ENCODE measurements at places on chromosomes 4 and X.

DNA sequence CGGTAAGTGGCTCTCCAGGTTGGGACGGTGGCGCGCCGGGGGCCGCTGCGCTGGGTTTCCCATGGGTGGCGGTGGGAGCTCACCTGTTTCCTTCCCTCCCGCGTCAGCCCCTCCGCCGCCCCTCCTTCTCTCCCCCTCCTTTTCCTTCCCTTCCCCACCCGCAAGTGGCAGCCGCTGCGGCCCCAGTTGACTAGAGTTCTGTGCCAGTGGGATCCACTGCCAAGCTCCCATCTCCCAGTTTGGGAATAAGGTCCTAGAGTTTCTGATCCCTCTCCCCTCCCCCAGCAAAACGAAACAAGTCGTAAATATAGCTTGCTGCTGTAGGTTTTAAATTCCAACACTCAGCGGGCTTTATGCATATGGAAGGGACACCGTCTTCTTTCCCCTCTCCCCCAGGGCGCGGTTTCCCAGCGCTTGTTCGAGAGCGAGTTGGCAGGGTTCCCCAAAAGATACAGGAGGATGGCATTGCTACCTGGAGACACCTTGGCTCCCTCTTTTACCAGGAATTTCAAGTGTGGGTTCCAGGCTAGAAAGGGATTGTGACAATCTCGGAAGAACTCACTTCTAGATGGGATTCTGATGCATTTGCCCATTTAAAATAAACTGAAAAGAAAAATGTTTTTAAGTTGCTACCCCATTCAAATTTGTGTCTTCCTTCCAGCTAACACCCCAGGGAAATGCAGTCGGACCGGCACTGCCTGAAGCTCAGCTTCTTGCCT lies 1.2 kb downstream of the TLL1 start:
- DNase-seq = no peak

DNA sequence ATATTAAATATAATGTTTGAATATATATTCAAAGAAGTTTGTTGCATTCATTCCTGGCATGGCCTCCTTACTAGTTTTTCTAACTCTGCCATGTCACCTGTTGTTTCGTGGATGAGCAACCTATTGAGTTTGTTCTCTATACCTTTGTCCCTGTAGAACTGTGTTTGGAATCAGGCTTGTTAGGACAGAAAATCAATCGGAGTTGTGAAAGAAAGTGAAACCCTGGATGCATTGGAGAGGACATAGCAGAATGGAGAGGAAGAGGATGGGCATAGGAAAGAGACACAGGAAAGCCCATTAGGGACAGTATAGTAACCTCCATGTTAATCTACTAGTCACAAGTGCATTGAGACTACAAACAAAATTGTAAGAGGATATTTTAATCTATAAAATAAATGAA lies 31.2 kb downstream of the ANK2 start:
- no peak for DNase-seq

GRCh38 chr4:186808630-186809018 lies 85.0 kb upstream of the FAT1 start:
- DNase-seq = no peak

DNA sequence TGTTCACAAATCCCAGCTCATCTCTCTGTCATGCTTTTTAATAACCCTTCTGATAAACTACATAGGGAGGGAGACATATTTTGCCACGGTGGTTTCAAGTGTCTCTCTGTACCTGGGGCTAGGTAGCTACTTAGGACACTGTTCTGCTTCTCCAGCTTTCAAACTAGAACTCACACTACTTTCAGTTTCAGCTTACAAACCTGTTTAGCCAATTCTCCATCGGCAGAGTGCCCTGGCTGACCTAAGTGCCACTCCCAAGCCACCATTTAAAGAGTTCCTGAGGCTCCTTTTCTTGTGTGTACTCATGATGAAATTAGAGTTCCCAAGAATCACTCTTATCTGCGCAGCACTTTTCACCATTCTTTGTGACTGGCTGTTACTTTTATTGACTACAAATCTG lies 899.2 kb downstream of the FAT4 start:
- no peak for DNase-seq

DNA sequence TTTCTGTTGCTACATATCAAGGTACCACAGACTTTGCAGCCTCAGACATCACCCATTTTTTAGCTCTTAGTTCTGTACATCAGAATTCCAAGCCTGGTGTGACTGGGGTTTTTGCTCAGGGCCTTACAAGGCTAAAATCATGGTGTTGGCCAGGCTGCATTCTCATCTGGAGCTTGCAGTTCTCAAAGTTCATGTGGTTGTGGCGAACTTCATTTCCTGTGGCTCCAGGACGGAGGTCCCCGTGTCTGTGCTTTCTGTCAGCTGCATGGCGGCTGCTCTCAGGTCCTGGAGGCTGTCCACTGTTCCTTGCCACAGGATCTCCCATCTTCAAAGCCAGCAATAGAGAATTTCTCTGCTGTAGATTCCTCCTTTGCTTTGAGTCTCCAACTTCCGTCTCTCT lies 157.4 kb downstream of the STIM2 start:
- no peak for DNase-seq

- no peak for DNase-seq
These were observed 1537.8 kb upstream of the PABPC4L start for GRCh38 chr4:135739354-135739753.

GRCh38 chr4:6373541-6374410 lies 98.6 kb downstream of the PPP2R2C start:
- DNase-seq = no peak

- DNase-seq = no peak
These were observed 134.4 kb upstream of the JADE1 start for GRCh38 chr4:128675083-128675482.

DNA sequence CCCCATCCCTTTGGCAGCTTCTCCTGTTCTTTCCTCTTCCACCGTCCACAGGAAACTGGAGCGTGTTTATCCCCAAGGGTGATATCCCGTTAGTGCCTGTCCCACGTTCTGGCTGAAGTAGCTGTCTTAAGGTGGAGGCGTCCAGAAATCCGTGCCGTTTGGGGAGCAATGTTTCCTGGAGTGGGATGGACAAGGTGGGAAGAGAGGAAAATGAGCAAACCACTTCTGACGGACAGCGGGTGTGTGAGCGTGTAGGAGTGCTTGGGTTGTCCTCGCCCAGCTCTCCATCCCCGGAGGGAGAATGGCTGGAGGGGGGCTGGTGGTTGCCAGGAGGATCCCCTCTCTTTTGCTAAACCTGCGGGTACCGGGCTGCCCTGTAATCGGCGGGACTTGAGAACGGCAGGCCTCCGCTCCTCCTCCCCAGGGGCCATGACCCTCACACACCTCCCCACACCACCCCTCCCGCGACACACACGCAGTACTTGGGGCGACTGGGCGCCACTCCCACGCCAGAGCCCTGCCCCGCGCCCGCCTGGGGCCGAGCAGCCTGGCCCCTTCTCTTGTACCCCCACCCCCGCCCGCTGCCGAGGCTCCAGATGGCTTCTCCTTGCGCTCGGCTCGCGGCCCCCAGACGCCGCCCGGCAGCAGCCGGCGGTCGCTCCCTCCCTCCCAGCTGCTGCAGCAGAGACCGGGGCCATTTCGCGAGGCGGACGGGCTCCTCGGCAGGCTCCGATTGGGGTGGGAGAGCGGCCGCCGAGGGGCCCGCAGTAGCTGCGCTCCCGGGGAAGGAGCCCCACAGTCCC lies 13.9 kb upstream of the PRDM8 start:
- DNase-seq = peak; percentile 35

GRCh38 chr4:150962245-150962644 lies 52.8 kb downstream of the LRBA start:
- DNase-seq = no peak

GRCh38 chrX:147875866-147876596 lies 35.7 kb upstream of the FMR1 start:
- DNase-seq = no peak

GRCh38 chrX:53357799-53358530 lies 64.5 kb downstream of the SMC1A start:
- no peak for DNase-seq

DNA sequence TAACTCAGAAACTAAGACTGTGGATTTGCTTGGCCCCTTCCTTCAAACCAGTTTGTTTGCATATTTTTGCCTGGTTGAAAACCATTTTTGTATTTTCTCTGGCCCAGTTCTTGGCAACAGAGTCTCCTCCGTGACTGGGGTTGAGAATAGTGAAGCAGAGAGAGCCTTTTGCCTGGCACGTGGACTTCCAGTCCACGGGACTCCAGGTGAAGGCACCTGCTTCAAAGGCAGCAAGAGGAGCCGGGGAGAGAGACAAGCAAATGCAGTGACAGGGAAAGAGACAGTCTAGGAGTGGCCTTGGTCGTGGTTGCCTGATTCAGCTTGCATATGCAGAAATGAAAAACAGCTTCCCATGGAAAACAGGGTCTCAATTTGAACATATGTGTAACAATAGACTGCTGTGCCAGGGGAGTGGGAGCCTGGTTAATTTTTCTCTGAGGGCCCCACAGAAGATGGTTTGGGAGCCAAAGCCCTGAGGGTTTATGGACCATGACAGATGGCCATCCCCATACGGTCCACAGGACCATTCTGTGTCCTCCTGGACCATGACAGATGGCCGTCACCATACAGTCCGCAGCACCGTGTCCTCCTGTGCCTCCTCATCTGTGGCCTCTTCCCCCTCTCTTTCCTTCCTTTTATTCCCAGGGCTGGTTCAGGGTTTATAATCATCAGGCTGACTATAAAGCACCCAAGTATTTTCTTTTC lies 272.2 kb upstream of the RASGEF1B start:
- no peak for DNase-seq

DNA sequence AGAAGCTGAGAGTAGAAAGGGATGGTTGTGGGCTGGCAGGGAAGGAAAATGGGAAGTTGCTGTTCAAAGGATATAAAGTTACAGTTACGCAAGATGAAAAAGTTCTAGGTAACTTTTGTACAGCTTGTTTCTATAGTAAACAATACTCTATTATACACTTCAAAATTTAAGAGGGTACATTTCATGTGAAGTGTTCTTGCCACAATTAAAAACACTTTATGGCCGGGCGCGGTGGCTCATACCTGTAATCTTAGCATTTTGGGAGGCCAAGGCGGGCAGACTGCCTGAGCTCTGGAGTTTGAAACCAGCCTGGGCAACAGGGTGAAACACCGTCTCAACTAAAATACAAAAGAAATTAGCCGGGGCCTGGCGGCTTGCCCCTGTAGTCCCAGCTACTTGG lies 623.6 kb downstream of the STIM2 start:
- no peak for DNase-seq

GRCh38 chrX:103817502-103817901 lies 14.6 kb downstream of the RAB9B start:
- no peak for DNase-seq

GRCh38 chr4:151468715-151469696 lies 60.0 kb downstream of the FHIP1A start:
- DNase-seq = no peak

GRCh38 chr4:27245216-27245615 lies 384.6 kb downstream of the STIM2 start:
- no peak for DNase-seq

DNA sequence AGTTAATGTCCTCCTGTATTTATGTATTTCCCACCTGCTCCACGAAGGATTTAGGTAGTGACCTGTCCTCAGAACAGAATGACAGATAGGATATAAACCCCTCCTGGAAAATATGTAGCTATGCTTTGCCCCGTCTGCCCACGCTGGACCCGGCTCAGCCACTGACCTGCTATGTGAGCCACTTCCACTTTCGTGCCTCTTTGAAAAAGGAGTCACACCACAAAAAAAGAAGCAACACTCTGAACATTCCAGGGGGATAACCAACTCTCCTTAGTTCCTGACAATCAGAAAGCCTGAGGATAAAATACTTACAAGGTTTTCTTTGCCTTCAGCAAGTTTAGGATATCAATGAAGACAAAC lies 11.1 kb downstream of the ACSL1 start:
- no peak for DNase-seq

GRCh38 chr4:13174001-13174400 lies 310.1 kb downstream of the RAB28 start:
- DNase-seq = no peak

DNA sequence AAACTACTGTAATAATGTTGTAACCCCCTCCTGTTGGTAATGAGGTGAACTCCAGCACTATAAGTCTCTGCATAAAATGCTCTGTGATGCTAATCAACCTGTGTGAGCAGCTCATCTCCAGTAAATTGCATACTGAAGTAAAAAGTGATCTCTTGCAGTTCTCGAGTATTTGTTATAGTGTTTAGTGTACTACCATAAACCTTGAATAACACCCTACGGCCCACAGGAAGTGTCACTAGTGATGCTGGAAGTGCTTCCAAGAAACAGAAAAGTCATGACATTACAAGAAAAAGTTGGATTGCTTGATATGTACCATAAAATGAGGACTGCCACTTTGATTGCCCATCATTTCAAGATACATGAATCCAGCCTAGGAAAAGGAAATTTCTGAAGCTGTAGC lies 39.0 kb downstream of the IL15 start:
- no peak for DNase-seq

GRCh38 chr4:108943976-108944591 lies 181.2 kb upstream of the ETNPPL start:
- DNase-seq = no peak

DNA sequence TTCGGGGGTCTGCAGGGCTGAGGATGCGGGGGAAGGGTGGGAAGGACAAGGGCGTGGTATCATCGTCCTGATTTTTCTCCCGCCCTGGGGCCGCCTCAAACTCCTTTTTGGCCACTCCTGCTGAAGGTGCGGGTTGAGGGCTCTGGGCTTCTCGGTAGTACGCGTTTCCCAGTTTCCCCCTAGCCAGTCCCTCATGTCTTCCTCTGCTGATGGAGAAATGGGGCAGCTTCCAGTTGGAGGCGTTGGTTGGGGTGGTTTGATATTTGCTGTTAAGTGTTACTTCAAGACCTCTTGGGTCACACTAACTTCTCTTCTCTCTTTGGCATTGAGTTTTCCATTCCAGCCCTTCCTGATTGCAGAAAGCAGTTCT lies 482 bp downstream of the GSTCD start:
- no peak for DNase-seq

- no peak for DNase-seq
These were observed 96.5 kb upstream of the ESX1 start for GRCh38 chrX:104351173-104351769.

DNA sequence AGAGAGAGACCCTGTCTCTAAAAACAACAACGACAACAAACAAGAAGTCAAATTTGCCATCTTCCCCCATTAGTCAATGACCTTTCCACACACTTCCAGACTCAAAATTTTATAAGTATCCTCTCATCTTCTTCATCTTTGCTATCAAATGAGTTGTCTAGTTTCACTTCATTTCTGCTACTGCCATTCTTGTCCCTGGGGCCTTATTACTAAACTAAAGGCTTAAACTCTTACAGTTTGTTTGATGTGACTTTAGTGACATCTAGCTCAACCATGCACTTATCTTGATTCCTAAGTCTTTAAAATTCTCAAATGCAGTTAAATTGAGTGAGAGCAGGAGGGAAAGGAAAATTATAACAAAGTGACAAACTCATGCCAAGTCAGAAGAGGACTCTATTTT lies 271.8 kb upstream of the GK2 start:
- DNase-seq = no peak

Data from stimulated activated CD8-positive, alpha-beta memory T cell treated with anti-CD3 and anti-CD28 coated beads, Interleukin-4, amount 100 ng/mL, for 4 hours (primary cell).